Stimulated activated naive CD8-positive, alpha-beta T cell treated with anti-CD3 and anti-CD28 coated beads, Interleukin-15, Interleukin-2, amounts not matched to agents 100 U/mL and 50 U/mL, for 24 hours (primary cell): ENCODE measurements at places on chromosomes 16 and 17.

DNA sequence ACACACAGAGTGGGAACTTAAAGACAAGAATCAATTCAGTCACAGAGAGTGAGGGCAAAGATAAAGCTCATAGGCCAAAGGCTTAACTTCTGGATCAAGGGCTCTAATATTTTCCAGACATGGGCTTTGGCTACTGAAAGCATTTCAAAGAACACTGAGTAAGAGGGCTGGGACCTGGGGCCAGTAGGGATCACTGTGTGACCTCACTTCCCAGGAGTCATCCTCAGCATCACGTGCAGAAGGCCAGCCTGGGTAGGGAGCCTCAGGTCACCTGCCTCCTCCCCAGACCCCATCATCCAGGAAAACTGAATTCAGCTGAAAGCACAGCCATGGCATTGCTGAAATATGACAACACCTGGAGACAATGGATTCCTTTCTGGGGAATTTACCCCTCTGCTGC is 163.5 kb downstream of the RAB11FIP4 start:
- no peak for DNase-seq

DNA sequence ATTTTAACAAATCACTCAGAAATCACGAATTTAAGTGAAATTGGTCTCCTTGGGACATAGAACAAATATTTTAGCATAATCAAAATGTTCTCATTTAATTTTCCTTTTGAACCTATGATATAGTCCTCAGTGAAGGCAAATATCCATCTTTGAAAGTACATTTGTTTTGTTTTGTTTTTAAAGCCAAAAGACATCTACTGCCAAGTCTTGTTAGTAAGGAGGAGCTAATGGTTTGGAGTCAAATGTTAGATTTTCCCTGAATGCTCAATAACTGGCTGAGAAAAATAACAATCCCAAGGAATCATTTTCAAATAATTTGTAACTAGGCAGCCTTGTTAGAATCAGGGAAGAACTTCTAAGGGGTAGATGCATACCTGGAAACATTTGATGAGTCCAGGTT is 302.9 kb upstream of the MAF start:
- no peak for DNase-seq

- peak; percentile 93 for DNase-seq
These were observed 7.4 kb downstream of the KDM6B start for GRCh38 chr17:7841396-7841914.

GRCh38 chr16:21685034-21685455 is 21.3 kb downstream of the OTOA start:
- DNase-seq: no peak

GRCh38 chr17:32185875-32186274 is 43.6 kb downstream of the RHOT1 start:
- no peak for DNase-seq

DNA sequence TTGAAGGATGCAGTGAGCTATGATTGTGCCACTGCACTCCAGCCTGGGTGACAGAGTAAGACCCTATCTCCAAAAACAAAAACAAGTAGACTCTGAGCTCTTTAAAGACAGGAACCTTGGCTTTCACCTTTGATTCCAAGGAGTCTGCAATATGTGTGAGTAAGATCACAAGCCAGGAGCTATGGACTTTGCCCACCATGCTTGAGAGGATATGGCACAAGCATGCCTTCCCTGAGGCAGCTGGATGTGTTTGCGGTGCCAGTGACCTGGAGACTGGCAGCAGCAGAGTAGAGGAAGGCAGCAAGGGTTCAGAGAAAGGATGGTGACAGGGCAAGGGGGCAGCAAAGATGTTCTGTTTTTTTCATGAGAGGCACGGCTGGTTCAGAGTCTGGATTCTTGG is 14.5 kb upstream of the PRKCA start:
- no peak for DNase-seq

DNA sequence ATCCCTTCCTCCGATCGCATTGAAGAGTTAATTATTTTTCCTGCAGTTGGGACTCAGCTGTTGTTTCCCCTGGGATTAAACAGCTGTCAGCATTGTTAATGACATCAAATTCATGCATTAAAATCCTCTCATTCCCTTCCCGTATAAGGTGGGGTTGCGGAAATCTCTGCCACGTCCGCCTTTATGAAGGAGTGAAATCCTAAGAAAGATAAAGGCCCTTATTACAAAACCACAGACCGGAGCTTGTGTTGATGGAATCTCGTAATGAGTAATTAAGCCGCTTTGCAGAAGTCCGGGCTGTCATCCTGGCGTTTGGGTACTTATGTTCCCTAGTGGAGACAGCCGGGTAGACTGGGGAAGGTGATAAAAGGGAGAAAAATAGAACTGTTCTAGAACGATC is 627.6 kb downstream of the MAF start:
- DNase-seq: no peak

- no peak for DNase-seq
These were observed 130.0 kb upstream of the HS3ST2 start for GRCh38 chr16:22683730-22684573.

DNA sequence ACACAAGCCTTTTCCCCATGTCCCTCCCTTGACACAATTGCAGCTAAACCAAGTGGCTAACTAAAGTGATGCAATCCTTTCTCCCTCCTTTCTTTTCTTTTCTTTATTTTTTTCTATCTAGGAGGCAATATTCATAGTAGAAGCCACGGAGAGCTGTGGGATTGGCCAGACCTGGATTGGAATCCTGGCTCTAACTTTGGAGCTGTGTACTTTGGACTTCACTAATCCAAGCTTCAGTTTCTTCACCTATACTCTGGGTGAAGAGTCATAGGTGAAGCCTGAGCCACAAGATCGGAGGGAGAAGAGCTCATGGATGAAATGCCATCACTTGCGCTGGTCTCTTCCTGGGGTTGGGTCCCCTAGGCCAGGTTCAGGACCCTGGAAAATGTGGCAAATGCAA is 177.2 kb downstream of the IRX5 start:
- no peak for DNase-seq

- DNase-seq: no peak
These were observed 21.6 kb downstream of the NXN start for GRCh38 chr17:957856-958421.

DNA sequence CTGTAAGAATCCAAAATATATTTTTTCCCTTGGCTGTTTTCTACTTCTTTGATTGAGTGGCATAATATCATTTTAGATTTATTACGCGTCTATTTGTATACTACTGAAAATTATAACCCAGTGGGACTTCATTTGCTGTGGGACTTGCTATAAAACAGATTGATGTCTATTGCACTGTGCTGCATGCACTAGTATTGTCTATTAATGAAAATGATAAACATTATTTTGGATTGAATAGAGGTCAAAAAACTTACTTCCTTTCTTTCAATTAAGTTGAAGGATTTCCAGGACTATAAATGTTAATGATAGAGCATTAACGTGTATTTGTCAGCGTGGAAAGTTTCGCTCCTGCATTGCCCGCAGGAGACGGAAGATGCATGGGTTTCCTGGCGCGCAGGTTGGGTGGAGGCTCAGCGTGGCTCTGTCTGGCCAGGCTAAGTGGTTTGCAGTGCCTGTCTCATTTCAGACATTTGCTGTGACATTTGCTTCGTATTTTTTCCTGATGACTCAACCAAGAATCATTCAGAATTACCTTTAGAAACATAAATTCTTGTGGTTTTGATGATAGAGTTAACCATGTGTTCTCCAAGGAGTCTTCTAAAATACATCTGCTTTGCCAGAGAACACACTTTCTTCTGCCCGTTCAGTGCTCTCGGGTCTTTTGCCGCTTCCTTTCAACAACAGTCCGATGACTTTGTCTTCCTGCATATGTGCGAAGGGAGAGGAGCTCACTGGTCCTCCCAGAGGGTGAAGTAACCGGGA is 216.7 kb downstream of the RPTOR start:
- DNase-seq: peak; percentile 77

DNA sequence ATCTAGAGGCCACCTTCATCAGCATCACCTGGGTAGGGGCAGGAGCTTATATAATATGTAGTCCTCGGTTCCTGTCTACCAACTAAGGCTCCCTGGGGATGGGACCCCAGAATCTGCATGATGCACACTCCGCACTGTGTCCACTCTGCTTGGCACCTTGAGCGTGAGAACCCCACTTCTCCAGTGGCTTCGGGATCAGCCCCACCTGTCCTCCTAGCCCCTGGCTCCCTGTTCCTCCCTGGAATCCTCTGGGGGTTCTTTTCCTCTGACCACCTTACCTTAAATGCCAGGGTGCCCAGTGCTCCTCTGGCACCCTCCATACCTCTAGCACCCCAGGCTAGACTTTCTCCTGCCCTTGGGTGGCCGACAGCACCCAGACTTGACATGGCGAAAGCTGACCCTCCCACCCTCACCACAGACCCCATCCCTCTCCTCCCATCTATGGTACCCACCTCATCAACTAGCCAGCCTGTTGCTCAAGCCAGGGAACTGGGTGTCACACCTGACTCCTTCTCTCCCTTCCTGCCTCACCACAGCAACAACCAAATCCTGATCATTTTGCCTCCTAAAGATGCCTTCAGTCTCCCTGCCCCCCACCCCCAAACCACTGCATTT is 2.8 kb upstream of the NXPH3 start:
- no peak for DNase-seq

DNA sequence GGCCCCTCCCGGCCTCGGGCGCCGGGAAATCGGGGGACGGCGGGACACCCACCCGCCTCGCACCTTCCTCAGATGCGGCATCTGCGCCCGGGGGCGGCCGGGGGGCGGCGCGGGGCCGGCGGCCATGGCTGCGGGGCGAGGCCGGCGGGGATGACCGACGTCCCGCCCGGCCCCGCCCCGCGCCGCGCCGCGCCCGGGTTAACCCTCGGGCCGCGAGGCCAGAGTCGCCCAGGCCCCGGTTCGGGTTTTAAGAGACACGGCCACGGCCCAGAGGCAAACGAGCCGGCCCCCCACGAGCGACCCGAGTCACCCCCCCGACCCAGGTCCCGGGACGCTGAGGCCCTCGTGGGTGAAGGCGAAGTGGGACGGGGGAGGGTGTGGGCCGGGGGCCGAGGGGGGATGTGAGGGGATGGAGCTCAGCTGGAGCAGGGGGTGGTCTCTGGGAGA is at the start of gene RGS11:
Gene RGS11, minus strand, starts transcription at position 159 of the 447 bp plus-strand sequence. Its CDS starts 33 bp downstream, at position 126.
- DNase-seq: no peak

DNA sequence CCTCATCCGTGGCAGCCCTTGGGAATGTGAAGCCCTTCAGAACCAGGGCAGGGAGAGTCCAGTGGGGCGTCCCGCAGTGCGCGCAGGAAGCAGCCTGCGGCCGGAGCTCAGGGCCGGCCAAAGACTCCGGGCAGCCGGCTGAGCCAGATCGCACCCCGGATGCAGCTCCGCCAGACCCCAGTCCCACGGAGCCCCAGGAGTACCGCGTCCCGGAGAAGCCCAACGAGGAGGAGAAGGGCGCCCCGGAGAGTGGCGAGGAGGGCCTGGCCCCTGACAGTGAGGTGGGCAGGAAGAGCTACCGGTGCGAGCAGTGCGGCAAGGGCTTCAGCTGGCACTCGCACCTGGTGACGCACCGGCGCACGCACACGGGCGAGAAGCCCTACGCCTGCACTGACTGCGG is 6.9 kb downstream of the ZNF205 start:
- no peak for DNase-seq

- peak; percentile 58 for DNase-seq
These were observed 742 bp upstream of the SLC16A13 start for GRCh38 chr17:7034955-7035590.

GRCh38 chr17:17570140-17570797 is 21.2 kb downstream of the PEMT start:
- no peak for DNase-seq

DNA sequence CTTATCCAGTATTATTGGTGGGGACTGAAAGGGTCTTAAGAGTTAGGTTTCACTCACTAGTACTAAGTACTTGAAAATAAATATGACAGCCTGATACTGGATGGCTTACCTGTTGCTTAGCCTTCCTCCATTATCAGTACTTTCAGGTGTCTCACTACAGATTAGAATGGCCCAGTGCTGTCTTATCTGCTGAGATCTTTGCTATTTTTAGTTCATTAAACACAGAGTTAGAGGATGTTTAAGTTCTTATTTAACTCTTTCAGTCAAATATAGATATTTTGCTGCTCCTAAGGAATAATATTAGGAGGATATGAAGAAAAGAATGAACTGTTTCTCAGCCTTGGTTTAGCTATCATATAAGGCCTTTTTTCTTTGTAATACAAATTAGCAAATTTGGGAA is 74.8 kb downstream of the NLK start:
- DNase-seq: no peak

GRCh38 chr16:86095131-86095752 is 196.3 kb downstream of the IRF8 start:
- no peak for DNase-seq

DNA sequence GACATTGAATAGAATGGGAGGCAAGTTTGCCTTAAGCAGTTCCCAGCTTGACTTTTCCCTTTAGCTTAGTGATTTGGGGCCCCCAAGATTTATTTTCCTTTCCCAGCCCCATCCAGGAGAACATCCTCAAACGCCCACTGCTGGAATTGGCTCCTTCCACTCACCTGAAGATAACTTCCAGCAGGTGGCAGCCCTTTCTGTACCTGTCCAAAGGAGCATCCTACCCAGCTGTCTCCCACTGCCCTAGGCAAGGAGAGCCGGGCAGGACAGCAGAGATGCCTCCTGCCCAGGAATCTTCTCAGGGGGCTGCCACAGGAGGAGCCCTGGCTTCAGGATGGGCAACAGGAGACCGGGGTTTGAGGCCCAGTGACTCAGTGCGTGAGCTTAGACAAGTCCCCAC is 6.4 kb downstream of the CACNG5 start:
- no peak for DNase-seq

DNA sequence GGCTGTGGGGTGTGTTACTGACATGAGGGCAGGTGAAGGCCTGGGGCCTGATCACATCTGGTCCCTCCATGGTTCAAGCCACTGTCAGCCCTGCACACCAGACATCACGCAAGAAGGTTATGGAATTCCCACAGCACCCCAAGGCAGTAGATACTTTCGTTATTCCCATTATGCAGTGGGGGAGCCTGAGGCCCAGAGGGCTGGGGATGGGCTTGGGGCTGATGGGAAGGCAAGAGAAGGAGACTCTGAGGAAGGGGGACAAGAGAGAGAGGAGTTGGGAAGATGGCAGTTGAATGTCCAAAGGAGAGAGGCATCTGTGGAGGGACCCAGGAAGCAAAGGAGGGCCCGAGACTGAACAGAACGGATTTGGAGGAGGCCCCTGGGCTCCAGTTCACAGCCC is 34.7 kb downstream of the TRPV2 start:
- DNase-seq: no peak

DNA sequence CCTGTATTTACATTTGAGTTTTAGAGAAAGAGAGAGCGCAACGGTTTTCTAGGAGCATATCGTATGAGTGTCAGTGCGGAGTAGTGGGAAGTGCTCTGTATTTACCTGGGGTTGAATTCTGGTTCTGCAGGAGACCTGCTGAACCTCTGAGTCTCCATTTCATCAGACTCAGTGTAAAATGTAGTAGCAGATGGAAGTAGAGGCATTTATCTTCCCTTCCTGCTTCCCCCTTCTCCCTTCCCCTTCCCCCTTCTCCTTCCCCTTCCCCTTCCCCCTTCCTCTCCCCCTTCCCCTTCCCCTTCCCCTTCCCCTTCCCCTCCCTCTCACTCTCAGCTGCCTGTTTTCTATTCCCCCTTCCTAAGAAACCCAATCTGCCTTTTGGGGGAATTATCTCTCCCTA is 426.9 kb downstream of the NPIPA7 start:
- DNase-seq: no peak

- DNase-seq: peak; percentile 38
These were observed 534 bp downstream of the ARL2BP start for GRCh38 chr16:57245472-57246113.

- DNase-seq: no peak
These were observed 249.7 kb upstream of the TBX2 start for GRCh38 chr17:61149862-61150362.

- DNase-seq: peak; percentile 54
These were observed 22.2 kb upstream of the PEMT start for GRCh38 chr17:17613708-17614114.

- DNase-seq: no peak
These were observed 19.6 kb downstream of the CLUAP1 start for GRCh38 chr16:3520413-3520812.

GRCh38 chr16:17228048-17228707 is 242.6 kb downstream of the XYLT1 start:
- DNase-seq: no peak
